T-cell (primary cell): ENCODE measurements at places on chromosomes 16 and 17.

GRCh38 chr17:10201680-10202079 lies 3.3 kb upstream of the GAS7 start:
- no peak for DNase-seq

- no peak for DNase-seq
These were observed 172.2 kb downstream of the RBFOX1 start for GRCh38 chr16:7504844-7505243.

DNA sequence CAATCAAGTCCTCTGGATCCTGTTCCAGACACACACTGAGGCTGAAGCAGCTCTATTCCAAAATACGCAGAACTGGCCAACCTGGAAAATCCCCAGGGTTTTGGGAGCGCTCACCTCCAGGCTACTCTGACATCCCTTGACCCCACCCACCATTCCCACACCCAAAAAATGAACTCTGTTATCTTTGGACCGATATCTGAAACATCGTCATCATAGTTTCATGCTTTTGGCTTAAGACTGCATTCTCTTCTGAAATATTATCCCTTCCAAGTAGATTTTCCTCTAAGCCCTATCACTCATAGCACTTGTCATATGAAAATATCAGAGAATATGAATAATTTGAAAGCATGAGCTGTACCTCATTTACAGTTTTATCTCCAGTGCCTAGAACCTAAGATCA lies 34.7 kb downstream of the VAT1L start:
- no peak for DNase-seq

GRCh38 chr16:47480410-47480809 lies 19.3 kb downstream of the PHKB start:
- DNase-seq, result no peak

DNA sequence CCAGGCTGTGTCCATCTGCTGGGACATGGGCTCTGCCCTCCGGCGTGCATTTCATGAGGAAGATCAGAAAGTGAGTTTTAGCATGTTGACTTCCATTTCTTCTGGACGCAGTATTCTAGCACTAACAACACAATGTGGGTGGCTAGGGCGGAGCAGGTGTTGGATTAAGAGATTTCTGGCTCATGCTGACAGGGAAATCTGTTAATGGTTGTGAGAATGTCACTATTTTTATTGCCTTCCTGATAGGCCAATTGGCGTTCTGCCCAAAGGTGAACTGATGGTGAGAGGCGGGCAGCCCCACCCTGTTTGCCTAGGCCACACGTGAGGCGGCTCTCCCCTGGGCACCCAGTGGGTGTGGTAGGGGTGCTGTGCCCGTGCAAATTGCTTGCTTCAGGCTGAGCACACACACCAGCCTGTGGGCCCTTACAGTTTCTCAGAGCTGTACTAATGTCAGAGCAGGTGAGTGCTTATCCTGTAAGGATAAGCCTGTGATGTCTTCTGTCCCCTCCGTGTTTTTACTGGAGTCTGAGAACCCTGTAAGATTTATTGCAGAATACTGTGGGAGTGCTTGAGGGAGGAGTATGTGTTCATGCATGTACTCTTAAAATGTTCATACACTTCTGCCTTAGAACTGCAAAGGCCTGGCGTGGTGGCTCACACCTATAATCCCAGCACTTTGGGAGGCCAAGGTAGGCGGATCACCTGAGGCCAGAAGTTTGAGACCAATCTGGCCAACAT lies 30.9 kb downstream of the PGS1 start:
- no peak for DNase-seq

DNA sequence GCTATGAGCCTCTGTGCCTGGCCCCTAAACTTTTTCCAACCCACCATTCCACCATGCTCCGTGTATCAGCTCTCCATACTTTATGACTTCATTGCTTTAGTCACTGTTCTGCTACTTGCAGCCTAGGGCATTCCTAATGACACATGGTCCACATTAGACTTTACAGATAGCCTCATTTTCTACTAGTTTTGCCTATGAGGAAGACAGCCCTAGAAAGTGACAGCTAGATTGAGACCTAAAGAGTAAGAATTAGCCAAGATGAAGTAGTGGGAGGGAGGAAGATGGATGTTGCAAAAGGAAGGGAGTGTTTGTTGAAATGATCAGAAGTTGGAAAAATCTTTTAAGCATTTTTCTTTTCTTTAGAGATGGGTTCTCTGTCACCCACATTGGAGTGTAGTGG lies 11.0 kb downstream of the C16orf54 start:
- DNase-seq, result no peak

DNA sequence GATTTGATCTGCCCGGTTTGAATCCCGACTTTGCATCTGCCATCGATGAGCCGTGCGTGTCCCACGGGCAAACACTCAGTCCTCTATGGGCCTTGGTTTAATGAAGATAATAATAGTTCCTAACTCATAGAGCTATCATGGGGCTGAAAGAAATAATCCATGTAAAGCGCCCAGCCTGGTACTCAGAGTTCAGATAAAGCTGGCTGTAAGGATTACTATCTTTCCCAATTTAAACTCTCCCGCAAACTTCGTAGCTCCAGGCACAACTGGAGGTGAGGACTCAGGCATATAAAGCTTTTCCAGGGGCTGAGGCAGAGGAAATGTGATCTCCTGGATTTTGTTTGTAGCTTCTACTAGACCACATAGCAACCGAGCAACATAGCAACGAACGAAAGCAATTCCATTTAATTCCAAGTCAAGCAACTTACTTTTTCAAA lies 16.3 kb downstream of the ALOX15 start:
- no peak for DNase-seq

GRCh38 chr16:83701494-83701893 lies 106.3 kb upstream of the HSBP1 start:
- no peak for DNase-seq

DNA sequence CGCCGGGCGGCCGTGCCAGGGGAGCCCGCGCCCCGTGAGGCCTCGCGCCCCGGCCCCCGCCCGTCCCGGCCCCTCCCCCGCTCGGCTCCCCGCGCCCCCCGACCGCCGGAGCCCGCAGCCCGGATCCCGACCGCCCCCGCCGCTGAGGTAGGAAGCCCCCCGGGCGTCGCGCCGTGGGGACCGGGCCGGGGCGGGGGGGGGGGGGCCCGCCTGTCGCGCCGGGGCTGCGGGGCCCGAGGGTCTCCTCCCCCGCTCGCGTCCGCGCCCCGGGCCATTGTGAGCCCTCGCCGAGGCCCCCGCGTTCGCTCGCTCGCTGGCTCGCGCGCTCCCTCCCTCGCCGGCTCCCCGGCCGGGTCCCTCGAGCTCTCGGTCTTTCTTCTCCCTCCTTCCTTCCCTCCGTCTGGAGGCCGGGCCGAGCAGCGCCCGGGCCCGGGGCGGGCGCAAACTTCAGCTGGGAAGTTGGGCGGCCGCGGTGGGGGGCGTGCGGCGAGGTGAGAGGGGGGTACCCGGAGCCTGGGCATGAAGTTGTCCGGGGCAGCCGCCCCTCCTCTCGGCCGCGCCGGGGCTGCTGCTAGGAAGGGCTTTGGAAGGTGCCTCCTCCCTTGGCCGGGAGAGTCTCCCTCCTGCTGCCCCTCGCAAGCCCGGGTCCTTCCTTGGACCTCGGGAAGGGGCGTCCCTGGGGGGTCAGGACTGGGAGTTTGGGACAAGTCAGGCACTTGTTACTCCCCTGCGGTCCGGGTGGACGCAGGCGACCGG lies 419 bp downstream of the GLIS2 start:
- no peak for DNase-seq

- DNase-seq, result no peak
These were observed 14.2 kb downstream of the KIF1C start for GRCh38 chr17:5011928-5012327.

DNA sequence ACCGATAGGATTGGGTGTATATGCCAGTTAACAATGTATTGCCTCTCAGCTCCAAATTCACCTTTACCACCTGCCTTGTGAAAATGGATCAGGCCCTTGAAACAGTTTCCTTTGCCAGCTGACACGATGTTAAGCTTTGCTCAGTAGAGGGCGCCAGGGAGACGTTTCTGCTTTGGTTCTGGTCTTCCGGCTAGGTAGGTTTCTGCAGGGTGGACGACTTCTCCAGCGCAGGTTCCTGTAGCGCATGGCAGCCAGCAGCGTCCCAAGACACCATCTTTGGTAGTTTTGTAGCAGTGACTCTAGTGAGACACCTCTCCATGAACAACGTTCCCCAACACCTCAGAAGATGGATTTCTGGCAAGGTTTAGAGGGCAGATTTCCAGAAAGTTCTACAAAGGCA lies 24.0 kb downstream of the SYCE1L start:
- DNase-seq, result no peak

DNA sequence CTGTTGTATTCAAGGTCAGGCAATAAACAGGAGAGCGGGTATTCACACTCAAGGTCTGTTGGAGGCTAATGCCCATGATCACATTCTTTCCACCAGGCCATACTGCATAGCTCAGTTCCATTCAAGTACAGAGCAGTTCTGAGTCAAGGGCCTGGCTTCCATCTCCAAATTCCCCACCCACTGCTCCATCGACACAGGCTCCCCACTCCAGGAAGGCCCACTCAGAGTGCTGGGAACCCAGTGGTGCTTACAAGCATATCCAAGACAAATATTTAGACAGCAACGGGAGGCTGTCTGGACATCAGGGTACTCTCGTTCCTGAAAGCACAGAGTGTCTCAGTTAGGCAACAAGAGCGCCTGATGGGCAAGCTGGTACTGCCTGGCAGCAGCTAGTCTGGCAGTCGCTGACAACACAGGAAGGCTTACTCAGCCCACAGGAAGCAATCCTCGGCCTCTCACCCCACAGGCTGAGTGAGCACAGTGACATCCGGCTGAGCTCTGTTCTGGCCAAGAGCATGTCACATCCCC lies 40.9 kb downstream of the RFFL start:
- DNase-seq, result peak; percentile 55

DNA sequence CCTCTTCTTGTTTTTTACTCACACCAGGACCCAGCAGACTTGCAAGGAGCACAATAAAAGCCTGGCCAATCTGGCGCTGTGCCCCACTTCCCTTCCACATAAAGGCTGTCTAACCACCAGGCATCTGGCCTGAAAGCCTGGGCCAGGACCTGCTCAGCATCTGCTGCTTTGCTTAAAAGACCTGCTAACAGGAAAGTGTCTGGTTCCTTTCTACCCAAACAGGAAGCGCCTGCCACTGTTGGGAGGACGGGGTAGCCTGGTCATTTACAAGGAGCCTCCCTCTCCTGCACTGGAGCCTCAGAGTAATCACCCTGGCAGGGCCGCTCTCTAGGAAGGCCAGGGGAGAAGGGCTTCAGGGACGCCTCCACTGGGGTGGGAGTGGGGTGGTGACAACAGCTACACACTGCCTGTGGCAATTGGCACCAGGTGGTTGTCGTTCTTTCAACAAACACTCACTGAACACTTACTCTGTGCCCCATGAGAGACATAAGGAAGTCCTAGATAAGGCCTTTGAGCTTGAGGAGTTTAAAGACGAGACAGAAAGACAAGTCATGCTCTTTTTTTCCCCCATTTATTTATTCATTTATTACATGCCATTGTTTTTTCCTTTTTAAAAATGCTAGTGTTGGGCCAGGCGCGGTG lies 6.3 kb upstream of the MMP28 start:
- DNase-seq, result no peak

DNA sequence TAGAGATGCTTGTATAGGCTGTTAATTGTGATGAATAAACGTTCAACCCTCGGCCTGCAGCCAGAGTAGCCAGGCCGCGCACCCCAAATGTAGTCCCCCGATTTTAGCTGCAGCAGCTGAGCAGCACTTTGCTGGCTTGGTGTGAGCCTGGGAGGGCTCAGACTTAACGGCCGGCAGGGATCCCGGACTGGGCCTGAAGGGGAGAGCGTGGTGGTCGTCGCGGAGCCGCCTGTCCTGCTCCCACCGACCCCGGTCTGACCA lies 11.9 kb downstream of the ZNF629 start:
- DNase-seq, result no peak

GRCh38 chr16:1152651-1153259 lies at the start of gene CACNA1H:
TSS of gene CACNA1H (plus strand) at chr16:1153106. CDS start at chr16:1153738, 632 bp downstream.
- DNase-seq, result peak; percentile 44

DNA sequence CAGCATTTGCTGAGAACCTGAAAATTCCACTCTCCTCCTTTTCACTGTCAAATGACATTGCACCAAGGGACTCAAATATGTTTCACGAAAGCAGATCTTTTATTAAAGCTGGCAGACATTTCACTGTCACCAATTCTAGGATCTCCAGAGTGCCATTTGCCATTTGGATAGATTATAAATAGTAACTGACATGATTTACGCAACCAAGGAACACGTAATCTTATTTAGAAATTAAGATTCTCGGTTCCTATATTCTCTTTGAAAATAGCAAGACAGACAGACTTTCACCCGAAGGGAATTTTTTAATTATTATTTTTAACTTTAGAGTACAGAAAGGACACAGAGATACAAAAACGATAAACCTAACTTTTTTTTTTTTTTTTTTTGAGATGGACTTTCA lies 49.6 kb downstream of the ANKFY1 start:
- DNase-seq, result no peak

GRCh38 chr16:67388191-67388590 lies 5.1 kb downstream of the TPPP3 start:
- no peak for DNase-seq

DNA sequence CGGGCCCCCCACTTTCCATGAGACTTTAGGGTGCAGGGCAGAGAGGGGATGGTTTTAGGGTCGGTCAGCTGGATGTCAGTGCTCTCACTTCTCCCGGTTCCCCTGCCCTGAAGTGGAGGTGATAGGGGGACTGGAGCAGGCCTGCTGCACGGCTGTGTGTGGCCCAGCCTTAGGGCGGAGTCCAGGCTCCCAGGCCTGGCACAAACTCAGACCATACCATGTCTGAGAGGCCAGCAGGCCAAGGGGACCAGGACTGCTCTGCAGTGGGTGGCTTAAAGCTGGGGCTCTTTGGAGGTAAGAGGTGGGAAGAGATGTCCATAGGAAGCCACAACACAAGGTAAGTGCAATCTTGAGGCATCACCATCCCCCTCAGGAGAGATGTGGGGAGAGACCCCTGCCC lies 8.3 kb downstream of the TFAP4 start:
- DNase-seq, result no peak

GRCh38 chr17:18919963-18920362 lies 32.0 kb upstream of the SLC5A10 start:
- no peak for DNase-seq

GRCh38 chr17:77349976-77350830 lies 209.4 kb downstream of the SEC14L1 start:
- DNase-seq, result no peak

- no peak for DNase-seq
These were observed 759 bp downstream of the ASPHD1 start for GRCh38 chr16:29900888-29901606.

- no peak for DNase-seq
These were observed 9.7 kb downstream of the CFAP20 start for GRCh38 chr16:58119509-58119845.

- no peak for DNase-seq
These were observed 21.6 kb upstream of the PHOSPHO1 start for GRCh38 chr17:49252148-49252695.

- no peak for DNase-seq
These were observed 5.5 kb upstream of the CALB2 start for GRCh38 chr16:71352963-71353460.

DNA sequence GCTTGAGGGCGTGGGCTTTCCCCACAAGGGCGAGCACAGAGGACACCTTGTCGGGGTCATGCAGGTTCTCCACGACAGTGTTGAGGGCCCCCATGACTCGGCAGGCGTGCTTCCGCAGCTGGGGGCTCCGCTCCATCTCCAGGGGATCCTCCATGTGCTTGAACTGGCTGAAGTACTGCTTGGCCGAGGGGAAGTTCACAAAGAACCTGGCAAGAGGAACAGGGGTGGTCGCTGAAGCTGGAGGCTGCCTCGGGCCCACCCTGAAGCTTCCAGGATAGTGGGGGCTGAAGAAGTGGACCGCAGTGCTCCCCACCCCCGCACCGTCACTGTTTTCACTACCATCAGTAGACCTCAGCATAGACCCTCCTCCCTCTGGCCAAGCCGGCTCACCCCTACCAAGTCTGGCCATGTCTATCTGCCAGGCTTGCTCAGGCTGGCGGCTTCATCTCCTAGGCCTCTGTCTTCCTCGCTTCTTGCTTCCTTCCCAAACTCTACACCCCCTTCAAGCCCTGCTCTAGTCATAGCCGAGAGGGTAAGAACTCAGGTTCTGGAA lies 5.9 kb downstream of the CYGB start:
- DNase-seq, result no peak
